ENCODE measurements at places on chromosomes 2 and 18. TPM values are rescaled to one million over a fixed set of nuclear protein-coding genes. Genes with fewer than 3 reads are reported as not detected.

Gene ARHGEF33
- not detected for total RNA-seq

Gene SMYD1
- total RNA-seq: not detected

Gene SKA1
- total RNA-seq: 51.4 TPM

Gene IGFBP5
- total RNA-seq: not detected

Gene OSR1
- not detected for total RNA-seq

All from activated CD4-positive, alpha-beta T cell treated with anti-CD3 and anti-CD28 coated beads, Interleukin-2, amount 10 ng/mL, durations not matched to agents 7 days and 5 days (primary cell).